ENCODE measurements at places on chromosomes 11 and 22. TPM values are rescaled to one million over a fixed set of nuclear protein-coding genes. Genes with fewer than 3 reads are reported as not detected.

OR5A1 gene
- not detected for total RNA-seq

PTPRCAP gene
- 0.43 TPM for total RNA-seq

PLAAT4 gene
- 6.3 TPM for total RNA-seq

MRGPRG gene
- total RNA-seq = not detected

SCUBE2 gene
- total RNA-seq = 1.4 TPM

CELSR1 gene
- total RNA-seq = 20.2 TPM

DBX1 gene
- total RNA-seq = not detected

C11orf42 gene
- not detected for total RNA-seq

SLC22A8 gene
- not detected for total RNA-seq

FOXRED2 gene
- total RNA-seq = 7.7 TPM

KCNQ1OT1 gene
- total RNA-seq = 0.54 TPM

ME3 gene
- total RNA-seq = 18.4 TPM

H19 gene
- 11.3 TPM for total RNA-seq

MYH9 gene
- total RNA-seq = 492 TPM

KRTAP5-2 gene
- not detected for total RNA-seq

APOA1 gene
- total RNA-seq = not detected

ART1 gene
- not detected for total RNA-seq

MRGPRE gene
- not detected for total RNA-seq

OR51F2 gene
- total RNA-seq = not detected

MMP12 gene
- total RNA-seq = not detected

NPAS4 gene
- not detected for total RNA-seq

KCNK4 gene
- not detected for total RNA-seq

MUC5AC gene
- total RNA-seq = not detected

MAJIN gene
- total RNA-seq = not detected

TEAD1 gene
- 29.1 TPM for total RNA-seq

OR51B5 gene
- total RNA-seq = not detected

TMEM132A gene
- 61.3 TPM for total RNA-seq

OR51B4 gene
- total RNA-seq = not detected

IL17REL gene
- not detected for total RNA-seq

GAL gene
- 0.17 TPM for total RNA-seq

CD248 gene
- total RNA-seq = 0.09 TPM
